GM12892 (cell line): ENCODE measurements at places on chromosomes 6 and 20.

GRCh38 chr6:149925974-149926777 is 3.3 kb upstream of the RAET1G start:
- no peak for DNase-seq

DNA sequence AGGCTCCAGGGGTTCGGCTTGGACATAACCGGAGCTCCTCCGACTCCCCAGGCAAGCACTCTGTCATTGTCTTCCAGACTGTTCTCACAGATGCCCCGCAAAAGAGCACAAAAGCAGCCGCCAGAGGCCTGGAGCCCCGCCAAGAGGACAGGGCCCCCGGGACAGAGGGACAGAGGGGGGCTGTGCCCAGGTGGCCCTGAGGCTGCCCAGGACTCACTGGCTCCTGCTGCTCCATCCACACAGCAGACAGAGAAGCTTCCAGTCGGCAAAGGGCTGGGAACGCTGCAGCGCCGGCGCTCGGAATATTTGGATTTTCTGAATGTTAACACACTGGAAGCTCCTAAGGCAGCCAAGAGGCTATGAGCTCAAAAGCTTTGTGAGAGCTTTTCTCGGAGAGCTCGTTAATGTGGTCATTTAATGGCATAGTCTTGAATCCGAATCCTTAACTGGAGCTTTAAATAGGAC is 68.0 kb upstream of the QKI start:
- DNase-seq = no peak

- DNase-seq = no peak
These were observed 2.1 kb upstream of the TIAM2 start for GRCh38 chr6:154993026-154993425.

- no peak for DNase-seq
These were observed 65.6 kb downstream of the ATP9A start for GRCh38 chr20:51702556-51702955.

DNA sequence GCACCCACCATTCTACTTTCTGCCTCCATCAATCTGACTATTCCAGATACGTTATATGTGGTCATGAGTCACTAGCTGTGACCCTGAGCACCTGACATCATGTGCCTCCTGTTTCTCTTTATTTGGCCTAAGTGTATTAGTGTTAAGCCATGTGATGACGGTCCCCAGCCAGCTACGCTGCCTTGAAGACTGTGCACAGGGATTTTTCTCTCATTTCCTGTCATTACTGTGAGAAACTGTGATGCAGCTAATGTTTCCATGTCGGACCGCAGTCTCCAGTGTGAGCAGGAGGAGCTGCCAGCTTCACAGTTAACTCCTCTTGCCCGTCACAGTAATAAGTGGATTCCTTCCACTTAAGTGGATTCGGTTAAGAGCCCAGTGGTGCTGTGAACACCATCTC is 9.9 kb upstream of the SPATS1 start:
- no peak for DNase-seq

- DNase-seq = no peak
These were observed 199.9 kb downstream of the EPHA7 start for GRCh38 chr6:93219447-93219846.

DNA sequence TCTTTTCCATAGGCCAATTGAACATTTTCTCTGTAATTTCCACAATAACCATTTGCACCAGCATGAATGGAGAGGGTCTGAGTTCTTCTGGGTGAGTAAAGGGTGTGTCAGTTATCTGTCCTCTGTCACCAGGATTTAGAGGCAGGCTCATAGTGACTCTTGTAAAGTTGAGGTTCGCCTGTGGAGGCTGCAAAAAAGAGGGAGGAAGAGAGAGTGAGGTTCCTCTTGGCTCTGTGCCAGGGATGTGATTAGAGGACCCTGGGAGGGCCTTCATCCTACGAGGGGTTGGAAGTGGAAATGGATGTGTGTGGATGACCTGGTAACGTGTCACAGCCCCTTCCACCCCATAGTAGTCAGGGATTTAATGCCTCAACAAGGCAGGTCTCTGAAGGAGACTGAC is 242.0 kb downstream of the ESR1 start:
- DNase-seq = no peak

GRCh38 chr6:150282806-150283205 is 86.0 kb upstream of the IYD start:
- no peak for DNase-seq

DNA sequence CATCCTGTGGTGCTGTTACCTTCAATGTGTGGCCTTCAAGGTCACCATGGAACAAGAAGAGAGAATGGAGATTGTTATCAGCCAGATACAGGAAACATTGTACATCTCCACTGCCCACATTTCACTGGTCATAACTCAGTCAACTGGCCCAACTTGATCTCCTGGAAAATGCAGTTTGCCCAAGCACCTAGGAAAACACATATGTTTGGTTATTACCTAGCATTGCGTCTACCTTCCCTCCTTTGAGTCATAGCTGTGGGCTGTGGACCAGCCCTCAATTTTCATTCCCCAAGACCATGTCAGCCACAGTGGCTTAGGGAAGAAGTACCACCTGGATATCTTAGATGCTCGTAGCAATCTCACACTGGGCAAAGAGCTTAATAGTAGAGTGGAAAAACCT is 513.4 kb downstream of the KIF16B start:
- DNase-seq = no peak

DNA sequence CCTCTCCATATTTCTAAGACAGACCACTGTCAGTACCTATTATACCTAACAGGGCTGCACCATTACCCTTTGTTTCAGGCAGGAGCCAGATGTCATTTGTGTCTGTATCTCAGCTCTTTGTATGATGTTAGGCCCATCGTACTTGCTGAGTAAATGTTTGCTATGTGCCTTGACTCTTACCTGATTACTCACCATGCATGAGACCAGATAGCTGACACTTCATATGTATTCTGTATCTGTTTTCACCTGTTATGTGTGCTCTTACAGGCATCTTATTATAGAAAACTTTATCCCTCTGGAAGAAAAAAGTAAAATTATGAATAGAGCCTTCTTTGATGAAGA is 31.7 kb upstream of the ASXL1 start:
- DNase-seq = no peak

GRCh38 chr6:149862922-149863697 is 1.0 kb downstream of the LRP11 start:
- no peak for DNase-seq

DNA sequence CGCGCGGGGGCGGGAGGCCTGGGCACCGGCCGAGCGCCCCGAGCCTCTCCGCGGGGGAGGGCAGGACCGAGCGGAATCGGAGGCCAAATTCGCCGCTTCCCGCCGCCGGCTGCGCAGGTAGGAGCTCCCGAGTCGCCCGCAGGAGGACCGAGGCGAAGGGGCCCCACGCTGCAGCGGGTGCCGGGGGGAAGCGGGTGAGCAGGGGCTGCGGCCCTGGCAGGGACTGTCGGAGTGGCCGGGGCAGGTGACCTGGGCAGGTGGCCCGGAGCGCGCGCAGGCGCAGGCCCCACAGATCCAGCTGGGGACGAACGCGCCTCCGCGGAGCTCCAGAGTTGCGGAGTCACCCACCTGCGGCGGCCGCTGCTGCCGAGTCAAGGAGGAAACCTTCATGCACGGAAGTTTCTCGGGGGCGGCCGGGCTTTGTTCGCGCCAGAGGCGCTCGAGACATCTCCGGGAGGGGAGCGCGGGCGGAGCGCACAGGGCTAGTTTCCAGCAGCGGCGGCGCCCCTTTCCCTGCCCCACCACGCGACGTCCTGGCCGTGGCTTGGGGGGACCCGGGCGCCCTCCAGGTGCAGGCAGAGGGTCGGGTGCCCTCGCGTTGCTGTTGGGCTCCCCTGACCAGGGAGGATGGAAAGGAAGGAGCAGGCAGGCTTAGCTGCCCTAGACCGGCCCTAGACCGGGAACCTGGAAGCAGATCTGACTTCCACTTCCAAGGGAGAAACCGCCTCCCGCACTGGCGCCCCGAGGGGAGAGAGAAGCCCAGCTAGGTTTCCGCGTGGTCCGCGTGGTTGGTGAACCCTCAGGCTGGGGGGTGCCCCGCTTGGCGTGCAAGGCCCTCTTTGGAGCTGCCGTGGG is 590 bp downstream of the SLCO4A1 start:
- DNase-seq = peak; percentile 68

DNA sequence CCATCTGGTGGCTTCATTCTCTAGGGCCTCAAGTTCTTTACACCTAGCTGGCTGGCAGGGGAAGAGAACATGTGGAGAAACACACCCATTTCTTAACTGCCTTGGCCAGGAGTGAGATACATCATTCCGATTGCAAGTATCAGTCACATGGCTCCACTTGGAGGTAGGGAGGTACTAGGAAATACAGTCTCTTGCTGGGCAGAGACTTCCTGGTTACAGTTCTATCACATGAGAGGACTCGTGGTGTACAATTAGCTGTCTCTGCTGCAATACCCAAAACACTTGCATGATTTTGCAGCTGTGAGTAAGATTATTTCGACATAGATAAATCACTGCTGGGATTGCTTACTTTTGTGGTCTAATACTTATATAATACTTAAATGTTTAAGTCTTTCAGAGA is 51.1 kb downstream of the GTF2H5 start:
- no peak for DNase-seq

- DNase-seq = no peak
These were observed 8.7 kb upstream of the IFNGR1 start for GRCh38 chr6:137227871-137228302.

- DNase-seq = no peak
These were observed 3.6 kb upstream of the EDN1 start for GRCh38 chr6:12286373-12287110.

- DNase-seq = no peak
These were observed 48.5 kb upstream of the EDN1 start for GRCh38 chr6:12241493-12242175.

- DNase-seq = no peak
These were observed 34.5 kb downstream of the SLX4IP start for GRCh38 chr20:10469599-10469998.

GRCh38 chr6:165200178-165200577 is 109.2 kb downstream of the C6orf118 start:
- no peak for DNase-seq
